Right ventricle myocardium inferior (tissue), 1 donor: ENCODE measurements at places on chromosomes 3 and 15. TPM values are rescaled to one million over a fixed set of nuclear protein-coding genes. Genes with fewer than 3 reads are reported as not detected.

- DNase-seq: no peak
These were observed 1.6 kb upstream of the SUCNR1 start for GRCh38 chr3:151871639-151872468.

GRCh38 chr3:84946240-84946639 lies 12.5 kb upstream of the CADM2 start:
- no peak for DNase-seq

- no peak for DNase-seq
These were observed 377.8 kb downstream of the GRM7 start for GRCh38 chr3:7238565-7239295.

DNA sequence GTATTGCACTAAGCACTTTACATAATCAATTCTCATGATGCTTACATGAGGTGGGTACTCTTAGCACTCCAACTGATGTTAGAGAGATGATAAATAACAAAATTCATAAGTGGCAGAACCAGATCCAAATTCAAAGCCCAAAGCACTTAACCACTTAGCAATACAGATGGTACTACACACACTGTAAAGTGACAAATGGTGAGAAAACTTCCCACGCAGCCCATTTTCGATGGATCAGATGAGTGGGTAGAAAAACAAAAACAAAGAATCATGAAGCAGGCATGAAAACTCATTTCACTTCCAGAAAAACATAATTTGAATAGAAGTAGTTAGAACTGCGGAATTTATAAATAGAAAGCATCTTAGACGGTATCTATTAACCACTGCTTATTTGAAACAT lies 66.2 kb downstream of the FRMD4B start:
- DNase-seq: no peak

- no peak for DNase-seq
These were observed 152.3 kb downstream of the CACNA2D3 start for GRCh38 chr3:54274607-54275006.

DNA sequence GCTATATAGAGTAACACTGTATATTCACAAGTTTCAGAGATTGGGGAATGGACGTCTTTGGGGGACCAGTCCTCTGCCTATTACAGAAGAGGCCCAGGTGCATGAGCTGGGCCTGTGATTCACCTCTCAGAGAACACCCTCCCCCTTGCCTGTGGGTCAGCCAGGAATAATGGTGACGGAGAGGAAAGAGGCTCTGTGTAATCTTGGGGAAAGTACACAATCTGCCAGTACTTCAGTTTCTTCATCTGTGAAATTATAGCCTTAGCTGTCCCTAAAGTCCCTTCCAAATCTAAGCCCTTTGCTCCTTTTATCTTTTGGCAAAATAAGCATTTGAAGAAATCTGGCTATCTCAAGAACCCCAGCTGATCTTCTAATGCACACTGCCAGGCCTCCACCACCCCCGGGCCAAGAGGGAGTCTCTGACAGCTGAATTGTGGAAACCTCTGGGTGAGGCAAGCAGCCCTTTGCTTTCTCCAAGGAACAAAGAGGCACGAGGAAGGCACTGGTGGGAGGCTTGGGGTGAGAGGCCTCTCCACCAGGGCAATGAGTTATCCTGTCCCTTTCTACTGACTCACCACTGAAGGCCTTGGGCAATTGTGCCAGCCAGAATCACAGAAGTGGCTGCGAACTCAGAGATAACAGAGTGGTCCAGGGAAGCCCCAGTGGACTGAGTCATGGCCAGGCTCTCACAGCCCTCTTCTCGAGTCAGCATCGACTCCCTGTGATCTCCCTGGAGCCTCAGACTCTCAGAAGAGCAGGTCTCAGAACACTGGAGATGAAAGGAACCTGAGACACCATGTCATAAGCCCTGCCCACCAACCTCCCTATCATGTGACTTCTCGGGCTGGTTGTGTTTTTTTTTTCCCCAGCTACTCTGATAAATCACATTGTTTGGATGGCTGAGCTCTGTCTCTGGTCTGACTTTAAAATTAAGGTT lies 31.8 kb downstream of the CCNL1 start:
- DNase-seq: peak; percentile 66

DNA sequence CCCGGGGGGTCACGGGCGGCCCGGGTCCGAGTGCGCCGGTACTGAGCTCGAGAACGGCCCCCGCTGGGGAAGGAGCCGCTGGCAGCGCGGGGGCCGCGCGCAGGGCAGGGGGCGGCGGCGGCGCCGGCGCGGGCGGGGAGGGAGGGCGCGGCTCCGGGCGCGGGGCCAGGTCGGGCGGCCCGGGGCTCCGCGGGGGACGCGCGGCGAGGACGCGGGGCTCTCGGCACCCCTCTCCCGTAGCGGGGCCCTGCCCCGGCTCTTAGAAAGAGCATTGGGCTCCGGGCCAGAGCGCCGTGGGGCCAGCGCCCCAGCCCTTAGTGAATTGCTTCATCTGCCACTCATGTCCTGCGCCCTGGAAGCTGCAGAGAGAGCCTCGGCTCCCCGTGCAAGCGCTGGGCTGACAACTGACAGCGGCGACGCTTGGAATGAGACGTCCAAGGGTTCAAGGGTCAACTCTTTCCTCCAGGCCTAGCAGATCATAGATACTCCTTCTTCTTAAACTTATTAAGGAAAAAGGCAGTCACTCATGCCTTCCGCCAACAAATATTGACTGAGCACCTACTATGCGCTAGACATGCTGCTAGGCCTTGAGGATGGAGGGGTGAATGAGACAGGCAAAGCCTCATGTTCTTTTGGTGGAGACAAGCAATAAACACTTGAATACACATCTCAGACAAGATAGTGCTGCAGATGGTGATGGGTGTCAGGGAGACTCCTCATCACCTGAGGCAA lies 140.8 kb downstream of the SMAD6 start:
- peak; percentile 87 for DNase-seq

GRCh38 chr3:133965013-133965570 lies 64.6 kb downstream of the SLCO2A1 start:
- no peak for DNase-seq

DNA sequence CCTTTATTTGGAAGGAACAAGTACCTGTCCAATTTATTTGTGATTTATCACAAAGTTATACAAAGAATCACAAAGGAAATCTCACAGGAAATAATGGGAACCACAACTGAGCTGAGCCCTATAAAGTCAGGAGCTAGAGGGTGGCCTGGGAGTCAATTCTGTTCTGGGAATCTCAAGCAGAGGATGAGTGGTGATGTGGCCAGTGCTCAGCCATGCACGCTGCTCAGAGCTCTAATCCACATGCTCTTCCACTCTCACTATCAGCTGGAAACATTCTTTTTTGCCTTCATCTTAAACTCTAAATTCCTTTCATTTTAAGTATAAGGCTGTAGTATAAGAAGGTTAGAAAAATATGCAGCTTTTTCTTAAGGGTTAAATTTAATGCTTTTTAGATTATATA lies 36.6 kb downstream of the UACA start:
- no peak for DNase-seq

GRCh38 chr3:173735841-173736240 lies 338.3 kb downstream of the NLGN1 start:
- no peak for DNase-seq

DNA sequence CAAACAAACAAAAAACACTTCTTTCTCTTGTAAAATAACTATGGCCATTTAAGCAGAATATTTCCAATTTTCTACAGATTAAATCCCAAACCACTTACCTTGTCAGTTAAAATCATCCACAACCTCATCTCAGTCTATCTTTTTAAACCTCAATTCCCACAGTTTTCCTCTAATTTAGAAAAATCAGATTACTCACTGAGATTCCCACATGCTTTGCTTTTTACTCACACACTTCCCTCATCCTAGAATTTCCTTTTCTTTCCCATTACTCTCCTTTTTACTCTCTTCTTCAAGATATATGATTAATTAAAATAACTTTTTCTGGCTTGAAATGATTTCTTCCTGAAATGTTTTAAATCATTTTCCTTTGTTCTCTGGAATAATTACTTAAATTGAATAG lies 790.7 kb downstream of the ROBO1 start:
- no peak for DNase-seq

- no peak for DNase-seq
These were observed 21.5 kb upstream of the KCNMB3 start for GRCh38 chr3:179272385-179272784.

DNA sequence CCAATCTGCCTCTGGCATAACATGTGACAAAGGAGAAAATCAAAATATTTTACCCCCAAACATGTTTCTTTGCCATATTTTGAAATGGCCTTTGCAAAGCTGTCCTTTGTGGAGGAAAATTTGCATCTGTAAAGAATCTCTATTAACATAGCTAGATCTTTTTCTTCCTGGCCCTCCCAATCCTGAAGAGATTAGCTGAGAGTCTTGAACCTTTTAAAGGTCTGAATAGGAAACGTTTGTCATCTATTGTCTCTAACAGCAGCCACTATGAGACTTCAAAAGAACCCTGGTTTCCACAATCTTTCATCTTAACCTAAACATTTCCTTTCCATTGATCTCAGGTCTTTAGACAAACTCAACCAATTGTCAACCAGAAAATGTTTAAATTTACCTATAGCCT lies 520.9 kb upstream of the TGFBR2 start:
- DNase-seq: no peak

GRCh38 chr3:124318014-124318413 lies 326.1 kb upstream of the ROPN1 start:
- DNase-seq: no peak

DNA sequence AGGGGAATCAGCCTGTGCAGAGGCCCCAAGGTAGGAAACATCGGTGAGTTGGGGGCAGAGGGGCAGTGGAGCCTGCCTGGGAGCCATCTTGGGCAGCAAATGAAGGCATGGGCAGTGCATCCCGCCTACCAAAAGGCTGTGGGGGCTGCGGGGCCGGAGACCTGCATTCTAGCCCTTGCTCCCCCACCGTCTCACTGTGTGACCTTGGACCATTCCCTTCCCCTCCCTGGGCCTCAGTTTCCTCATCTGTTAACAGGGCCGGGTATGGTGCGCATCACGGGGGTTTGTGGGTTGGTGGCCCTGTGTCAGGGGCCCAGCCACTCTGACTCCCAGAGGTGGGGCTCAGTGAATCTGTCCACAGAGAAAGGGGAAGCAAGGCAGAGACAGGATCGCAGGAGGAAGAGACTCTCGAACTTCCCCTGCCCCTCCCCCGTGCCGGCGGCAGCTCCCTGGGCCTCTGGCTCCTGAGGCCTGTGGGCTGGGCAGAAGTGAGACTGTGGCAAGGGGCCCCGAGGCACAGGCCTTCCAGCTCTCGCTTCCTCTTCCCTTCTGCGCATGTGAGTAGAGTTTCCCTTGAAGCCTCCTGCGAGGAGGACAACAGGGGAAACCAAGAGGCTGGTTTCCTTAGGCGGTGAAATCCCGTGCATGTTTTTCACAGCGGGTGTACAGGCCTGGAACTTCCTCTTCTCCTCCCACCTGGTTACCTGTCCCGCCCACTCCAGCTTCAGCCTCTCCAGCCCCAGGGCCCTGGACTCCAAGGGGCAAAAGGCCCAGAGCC lies 42.9 kb downstream of the IDH2 start:
- DNase-seq: peak; percentile 94

DNA sequence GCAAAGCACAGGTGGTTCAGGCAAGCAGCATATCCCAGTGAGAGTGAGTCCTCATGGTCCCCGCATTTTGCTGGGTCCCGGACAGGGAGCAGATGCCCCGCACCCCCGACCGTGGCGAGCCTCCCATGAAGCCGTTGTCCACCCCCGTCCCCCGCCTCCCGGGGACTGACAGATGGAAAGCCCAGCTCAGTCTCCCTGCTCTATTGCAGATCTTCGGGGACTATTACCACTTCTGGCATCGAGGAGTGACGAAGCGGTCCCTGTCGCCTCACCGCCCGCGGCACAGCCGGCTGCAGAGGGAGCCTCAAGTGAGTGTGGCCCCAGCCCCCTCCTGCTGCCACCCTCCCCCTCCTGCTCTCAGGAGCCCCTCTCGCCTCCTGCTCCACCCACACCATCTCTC lies 7.7 kb downstream of the FURIN start:
- DNase-seq: peak; percentile 34

DNA sequence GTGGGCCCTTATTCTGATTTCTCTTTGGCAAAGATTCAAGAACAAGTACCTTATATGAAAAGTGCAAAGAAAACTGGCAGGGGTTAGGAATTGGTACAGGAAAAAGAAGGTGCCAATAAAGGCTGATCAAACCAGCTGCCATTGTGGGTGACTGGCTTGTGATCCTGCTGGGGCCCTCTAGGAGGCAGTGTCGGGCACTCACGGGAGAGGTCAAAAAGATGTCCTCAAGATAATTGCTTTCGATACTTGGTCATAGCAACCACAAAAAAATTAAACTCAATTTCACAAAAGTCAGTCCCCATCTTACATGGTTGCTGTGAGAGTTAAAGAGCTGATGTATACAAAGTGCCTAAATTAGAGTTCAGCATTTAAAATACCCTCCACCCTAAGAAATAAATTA lies 31.0 kb upstream of the CAV3 start:
- DNase-seq: no peak

DNA sequence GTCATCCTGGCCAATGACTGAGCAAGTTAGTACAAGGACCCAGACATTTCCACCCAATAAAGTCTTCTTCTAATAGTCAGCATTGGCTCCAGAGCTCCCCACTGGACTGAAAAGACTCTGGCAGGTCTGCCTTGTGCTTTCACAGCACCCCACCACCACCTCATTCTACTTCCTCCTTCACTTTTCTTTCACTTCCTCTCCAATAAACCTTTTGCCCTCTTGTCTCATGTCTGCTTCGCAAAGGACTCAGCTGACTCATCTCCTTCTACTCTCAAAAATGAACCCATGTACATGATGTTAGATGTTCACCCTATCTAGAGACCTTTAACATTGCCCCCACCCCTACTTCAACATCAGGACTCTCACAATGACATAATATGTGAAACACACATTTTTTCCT lies 181.0 kb upstream of the PPP2R3A start:
- DNase-seq: no peak

DNA sequence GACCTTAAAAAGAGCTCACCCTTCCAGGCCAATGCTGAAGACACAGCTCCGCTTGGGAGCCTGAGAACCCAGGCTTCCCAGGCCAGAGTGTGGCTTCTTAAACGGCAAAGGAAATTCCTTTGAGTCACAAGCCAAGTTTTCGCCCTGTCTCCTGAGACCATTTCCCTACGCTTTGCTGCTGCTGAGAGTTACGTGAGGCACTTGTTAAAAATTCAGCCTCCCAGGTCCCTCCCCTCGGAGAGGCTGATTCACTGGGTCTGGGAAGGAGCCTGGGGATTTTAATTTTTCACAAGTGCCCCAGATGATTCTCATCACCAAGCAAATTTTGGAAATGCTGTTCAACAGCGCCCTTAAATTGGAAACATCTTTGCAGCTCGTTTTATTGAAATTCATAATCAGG lies 25.5 kb downstream of the RLBP1 start:
- no peak for DNase-seq

- DNase-seq: peak; percentile 77
These were observed 24.6 kb upstream of the DMXL2 start for GRCh38 chr15:51647128-51647562.

The CLDN1 gene
- total RNA-seq: 0.46 TPM

The HCLS1 gene
- total RNA-seq: 13.9 TPM

The FANCD2OS gene
- not detected for total RNA-seq

The SLC9C1 gene
- total RNA-seq: 0.95 TPM

The EPHB3 gene
- total RNA-seq: 1.6 TPM

The TMA7 gene
- 251 TPM for total RNA-seq

The KCNMB3 gene
- 0.92 TPM for total RNA-seq

The ZNF717 gene
- 7.5 TPM for total RNA-seq

The KNG1 gene
- total RNA-seq: 0.62 TPM

The AQP9 gene
- 1.5 TPM for total RNA-seq

The GRK7 gene
- total RNA-seq: not detected

The STXBP5L gene
- total RNA-seq: not detected
